ENCODE measurements at places on chromosomes 12 and 14.

DNA sequence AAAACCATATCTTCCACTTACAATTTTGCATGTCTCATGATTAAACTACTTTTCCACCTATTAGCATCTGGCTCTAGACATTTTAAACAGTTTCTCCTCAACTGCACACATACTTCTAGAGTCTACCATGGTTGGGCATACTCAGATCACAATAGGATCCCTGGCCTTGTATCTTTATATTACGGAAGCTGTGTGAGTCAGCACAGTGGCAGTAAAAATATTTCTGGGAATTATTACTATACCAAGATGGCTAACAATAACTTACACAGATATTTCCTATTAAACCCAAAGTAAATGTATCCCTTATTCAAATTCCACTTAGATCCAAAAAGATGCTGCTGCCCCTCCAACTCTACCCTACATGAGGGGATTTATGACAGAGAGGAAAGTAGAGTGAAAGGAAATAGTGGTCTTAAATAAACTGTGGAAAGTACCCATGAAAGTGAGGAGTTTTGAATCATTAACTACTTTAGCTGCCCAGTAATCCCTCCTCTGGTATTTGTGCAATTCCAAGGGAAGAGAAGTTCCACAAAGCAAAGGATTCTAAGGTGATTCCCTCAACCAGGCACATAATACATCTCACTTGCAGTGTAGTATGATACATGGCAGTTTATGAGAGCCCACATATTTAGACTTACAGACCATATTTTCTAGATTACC is 14.0 kb upstream of the CPSF6 start:
- no peak for DNase-seq

DNA sequence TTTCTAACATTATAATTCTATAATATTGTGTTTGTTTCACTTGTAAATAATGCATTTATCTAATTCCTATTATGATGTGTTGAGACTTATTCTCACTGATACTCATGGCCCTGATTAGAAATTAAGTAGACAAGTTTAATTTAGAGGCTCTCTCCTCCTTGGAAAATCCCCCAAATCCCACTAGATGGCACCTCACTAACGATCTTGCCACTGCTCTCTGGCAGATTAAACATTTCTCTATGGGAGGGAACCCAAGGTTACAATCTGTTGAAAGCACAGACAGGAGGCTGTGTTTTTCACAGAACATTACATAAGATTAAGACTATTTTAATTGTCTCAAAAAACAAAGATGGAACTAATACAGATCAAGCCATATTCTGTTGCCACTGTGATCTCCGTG is 318.7 kb downstream of the LRFN5 start:
- peak; percentile 1 for DNase-seq

DNA sequence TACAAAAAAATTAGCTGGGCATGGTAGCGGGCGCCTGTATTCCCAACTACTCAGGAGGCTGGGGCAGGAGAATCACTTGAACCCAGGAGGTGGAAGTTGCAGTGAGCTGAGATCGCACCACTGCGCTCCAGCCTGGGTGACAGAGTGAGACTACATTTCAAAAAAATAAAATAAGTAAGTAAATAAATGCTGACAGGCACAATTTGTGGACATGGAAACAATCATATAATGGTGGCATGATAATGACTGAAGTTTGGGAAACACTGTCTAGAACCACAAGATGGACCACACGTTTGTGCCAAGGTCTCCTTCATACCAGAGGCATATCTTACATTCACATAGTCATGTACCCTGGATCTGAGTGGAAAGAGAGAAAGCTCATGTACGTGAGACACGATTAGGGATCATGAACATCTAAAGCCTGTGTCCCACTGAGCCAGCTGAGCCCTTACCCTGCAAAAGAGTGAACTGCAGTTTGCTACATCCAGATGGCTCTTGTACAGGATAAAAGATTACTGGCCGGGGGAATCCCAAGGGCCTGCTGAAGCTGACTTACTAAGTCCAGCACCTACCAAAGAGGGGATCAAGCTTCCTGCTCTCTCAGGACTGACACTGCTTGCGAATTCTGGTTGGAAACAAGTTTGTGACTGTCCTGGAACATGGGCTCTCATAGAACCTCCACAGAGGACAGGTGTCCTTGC is 62.9 kb downstream of the TRAFD1 start:
- DNase-seq = no peak

GRCh38 chr12:96006727-96007126 is 10.6 kb upstream of the HAL start:
- DNase-seq = no peak

DNA sequence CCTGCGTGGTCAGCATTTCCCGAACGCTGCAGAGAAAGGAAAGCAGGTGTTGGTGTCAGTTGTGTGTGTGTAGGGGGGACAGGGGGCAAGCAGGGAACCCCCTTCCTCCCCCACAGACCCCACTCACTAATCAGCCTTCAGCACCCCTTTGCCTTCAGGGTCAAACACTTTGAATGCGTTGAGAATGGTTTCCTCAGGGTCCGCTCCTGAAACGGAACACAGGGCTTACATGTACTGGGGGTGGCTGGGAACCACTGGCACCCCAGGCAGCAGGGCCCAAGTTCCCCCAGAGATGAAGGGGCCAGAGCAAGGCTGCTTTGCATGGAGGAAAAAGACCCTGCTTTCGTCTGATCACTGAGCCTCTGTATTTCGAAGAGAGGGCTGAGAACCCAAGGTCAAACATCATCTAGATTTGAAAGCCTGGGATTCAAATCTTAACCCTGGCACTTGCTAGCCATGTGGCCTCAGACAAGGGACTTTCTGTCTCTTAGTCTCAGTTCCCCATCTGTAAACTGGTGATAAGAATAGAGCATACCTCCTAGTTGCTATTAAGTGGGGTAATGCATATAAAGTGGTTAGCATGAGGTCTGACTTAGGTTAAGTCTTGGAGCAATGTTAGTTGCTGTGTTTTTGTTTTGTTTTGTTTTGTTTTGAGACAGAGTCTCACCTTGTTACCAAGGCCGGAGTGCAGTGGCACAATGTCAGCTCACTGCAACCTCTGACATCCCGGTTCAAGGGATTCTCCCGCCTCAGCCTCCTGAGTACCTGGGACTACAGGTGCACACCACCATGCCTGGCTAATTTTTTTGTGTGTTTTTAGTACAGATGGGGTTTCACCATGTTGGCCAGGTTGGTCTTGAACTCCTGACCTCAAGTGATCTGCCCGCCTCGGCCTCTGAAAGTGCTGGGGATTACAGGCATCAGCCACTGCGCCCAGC is 7.0 kb downstream of the MYL2 start:
- DNase-seq = no peak

DNA sequence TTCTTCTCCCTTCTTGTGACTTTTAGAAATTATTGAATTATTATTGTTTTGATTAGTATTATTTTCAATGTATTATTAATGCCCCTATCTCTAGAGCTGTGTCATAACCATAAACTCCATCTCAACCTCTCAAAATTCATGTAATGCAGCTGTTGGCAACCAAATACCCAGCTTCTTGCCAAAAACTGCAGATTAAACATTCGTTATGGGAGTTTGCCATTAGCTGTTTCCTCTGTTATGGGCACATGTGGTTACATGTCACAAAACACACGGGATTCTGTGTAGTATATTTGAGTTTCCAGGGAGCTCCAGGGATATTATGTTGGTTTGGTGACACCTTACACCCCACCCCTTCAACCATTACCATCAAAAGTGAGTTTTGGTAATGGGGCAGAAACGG is 2.8 kb upstream of the ALX1 start:
- no peak for DNase-seq

DNA sequence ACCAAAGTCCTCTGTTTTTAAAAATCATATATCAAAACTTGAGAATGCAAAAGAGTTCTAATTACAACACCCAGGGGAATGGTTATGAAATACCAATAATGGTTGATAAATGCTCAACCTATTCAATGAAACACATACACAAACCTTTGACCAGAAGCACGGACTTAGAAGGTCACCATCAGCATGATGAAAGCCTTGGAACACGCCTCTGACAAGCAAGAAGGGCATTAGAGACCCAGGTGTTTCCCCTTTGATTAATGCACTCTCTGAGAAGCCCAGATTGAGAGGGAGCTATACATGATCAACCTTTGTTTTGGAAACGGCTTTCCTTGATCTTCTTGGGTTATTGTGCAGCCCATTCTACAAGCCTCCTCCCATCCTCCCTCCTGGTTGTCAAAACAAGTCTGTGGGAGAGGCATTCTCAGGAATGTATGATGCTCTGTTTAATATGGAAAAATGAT is 69.0 kb downstream of the ZFP36L1 start:
- DNase-seq = no peak

- DNase-seq = peak; percentile 53
These were observed 183.6 kb upstream of the G2E3 start for GRCh38 chr14:30375296-30375892.

DNA sequence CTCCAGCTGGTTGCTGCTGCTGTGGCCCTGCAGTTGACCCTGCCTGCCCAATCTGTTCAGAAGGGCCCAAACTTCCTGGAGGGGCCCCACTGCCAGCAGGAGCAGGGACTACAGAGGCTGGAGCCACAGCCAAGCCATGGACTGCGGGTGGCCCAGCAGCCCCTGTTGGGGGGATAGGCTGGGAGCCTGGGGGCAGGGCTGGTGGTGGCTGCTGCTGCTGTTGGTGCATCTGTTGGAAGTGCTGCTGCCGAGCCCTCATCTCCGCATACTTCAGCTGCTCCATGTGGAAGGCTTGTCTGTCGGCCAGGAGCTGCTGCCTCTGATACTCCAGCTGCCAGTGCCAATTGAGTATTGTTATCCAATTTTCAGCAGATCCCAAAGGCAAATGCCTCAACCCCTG is 7.2 kb downstream of the MYL6 start:
- no peak for DNase-seq

DNA sequence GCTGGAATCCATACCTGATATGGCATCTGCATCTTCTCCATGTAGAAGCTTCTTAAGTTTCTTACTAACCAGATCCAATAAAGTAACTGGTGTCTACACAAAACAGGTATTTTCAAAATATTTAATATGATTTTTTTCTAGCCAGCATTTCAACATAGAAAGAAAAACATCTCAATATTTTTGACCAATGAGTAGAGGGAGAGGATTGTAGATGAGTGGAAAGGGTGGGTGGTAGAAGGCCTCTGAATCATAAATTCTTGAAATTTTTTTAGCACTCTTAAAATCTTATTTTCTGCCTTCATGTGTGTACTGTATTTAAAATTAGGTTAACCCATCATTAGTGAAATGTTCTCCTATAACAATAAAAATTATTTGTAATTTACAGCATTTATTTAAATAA is 18.0 kb downstream of the DEPDC4 start:
- DNase-seq = no peak

GRCh38 chr12:6603095-6603567 is 4.0 kb downstream of the CHD4 start:
- no peak for DNase-seq

DNA sequence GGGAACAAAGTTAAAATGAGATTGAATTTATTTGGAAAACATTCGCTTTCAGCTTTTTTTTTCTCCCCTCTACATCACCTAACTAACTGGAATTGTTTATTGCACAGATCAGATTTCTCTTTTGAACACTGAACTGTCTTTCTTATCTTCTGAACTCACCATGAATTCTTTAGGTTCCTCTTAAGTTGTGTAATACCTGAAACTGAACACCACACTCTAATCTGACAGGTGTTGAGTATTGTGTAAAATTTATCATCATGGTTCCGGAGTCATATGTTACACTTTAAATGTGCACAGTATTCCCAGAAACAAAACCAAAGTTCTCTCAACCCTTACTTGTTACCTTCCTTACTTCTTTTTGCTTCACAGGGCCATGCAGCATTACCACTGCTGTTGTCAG is 66.8 kb downstream of the TGFB3 start:
- peak; percentile 37 for DNase-seq

GRCh38 chr12:110670161-110670701 is 18.7 kb downstream of the HVCN1 start:
- no peak for DNase-seq

GRCh38 chr12:28575593-28576205 is 385.4 kb downstream of the CCDC91 start:
- peak; percentile 29 for DNase-seq

DNA sequence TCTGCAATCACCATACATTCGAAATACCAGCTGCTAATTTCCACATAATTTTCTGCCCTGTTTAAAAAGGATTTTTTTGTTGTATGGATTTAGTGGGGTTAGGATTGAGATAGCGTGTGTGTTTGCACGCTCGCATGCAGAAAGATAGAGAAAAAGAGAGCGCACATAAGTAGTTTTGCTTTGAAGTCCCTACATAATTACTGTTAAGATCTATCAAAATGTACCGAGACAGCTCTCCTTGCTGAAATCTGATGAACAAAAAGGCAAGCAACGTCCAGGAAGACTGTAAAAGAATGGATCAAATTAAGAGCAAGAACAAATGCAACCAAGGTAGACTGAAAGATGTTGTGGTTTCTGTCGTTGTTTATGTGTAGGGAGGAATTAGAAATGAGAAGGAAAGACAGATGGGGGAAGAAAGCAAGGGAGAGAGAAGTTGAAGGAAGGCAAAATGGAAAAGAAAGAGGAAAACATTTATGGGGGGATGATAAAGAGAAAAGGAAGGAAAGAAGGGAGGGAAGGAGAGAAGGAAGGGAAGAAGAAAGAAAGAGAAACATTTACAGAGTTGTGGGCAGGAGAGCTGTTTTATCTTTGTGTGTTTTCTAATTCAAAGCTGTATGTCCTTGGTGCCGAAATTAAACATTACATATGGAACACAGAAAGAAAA is 522.3 kb downstream of the MED13L start:
- no peak for DNase-seq

- no peak for DNase-seq
These were observed 51.4 kb downstream of the BDKRB1 start for GRCh38 chr14:96307434-96307833.

DNA sequence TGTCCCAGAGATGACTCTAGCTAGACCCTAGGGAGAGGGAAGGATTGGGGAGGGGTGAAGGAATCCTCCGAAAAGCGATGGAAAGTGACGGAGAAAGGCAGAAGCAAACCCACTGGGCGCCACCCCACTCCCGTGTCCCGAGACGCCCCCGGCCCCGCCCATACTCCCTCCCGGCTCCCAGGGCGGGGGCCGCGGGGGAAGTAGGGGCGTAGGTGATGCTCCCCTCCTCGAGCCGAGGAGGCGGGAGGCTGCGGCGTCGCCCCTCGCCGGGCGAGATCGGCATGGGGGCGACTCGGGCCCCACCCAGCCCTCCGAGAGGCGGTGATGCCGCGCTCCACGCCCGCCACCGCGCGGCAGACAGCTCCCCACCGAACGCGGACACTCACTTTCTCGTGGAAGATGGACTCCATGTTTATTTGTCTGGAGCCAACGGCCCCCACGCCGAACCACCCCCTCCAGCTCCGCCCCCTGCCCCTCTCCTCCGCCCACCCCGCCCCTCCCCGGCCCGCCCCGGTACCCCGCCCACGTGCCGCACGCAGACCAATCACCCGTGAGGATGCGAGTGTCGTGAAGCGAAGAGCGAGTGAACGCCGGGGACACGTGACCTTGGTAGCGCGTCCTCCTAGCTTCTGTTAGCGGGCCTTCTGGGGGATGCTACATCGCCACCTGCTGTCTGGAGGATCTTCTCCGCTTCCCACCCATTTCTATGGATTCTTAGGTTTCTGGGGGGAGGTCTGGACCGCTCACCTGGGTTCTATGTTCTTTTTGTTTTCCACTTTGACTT is at the start of gene ATXN3:
ATXN3 (minus strand) TSS at position 440 of the 784 bp plus-strand sequence; CDS start at position 410, 30 bp downstream.
- DNase-seq = peak; percentile 93

Data from bronchial epithelial cell (primary cell).